ENCODE measurements at places on chromosomes 4 and X.

DNA sequence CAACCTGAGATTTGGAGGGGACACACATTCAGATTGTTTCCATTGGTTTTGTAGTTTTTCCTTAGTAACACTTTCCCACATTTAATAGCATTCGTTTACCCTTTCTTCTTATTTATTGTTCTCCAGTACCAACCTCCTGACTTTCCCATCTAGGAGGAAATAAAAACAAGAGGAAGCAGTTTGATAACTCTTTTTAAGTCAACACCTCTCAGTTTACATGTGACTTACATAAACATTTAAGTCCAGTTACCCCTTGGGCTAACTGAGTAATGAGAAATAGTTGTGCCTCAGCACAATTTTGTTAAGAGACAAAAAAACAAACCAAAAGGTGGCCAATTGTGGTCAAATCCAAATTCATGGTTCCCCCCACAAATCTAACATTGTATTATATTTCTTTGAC is 34.8 kb downstream of the PHOX2B start:
- DNase-seq: no peak

GRCh38 chr4:79917246-79917645 is 155.8 kb downstream of the ANTXR2 start:
- no peak for DNase-seq

DNA sequence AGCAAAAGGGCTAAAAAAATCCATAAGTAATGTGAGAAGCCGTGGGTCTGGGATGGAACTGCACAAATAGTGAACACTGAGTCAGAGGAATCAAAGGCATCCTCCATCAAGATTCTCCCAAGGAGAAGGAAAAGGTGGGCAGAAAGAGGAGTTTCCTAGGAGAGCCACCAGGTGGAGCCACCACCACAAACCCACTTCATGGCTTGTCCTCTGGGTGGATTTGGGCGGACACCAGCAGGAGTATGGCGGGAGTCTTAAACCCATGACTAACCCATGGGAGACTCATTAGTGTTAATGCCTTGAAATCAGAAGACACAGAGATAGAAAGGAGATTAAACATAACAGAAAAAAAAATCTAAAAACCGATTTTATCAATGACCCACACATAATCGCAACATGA is 147.7 kb downstream of the SH3KBP1 start:
- DNase-seq: peak; percentile 18

- DNase-seq: no peak
Measured at GRCh38 chrX:54715621-54716020, 82.4 kb downstream of the ITIH6 start.

GRCh38 chrX:56764153-56764974 is 35.3 kb downstream of the NBDY start:
- peak; percentile 25 for DNase-seq

- no peak for DNase-seq
Measured at GRCh38 chr4:27081675-27082586, 221.3 kb downstream of the STIM2 start.

DNA sequence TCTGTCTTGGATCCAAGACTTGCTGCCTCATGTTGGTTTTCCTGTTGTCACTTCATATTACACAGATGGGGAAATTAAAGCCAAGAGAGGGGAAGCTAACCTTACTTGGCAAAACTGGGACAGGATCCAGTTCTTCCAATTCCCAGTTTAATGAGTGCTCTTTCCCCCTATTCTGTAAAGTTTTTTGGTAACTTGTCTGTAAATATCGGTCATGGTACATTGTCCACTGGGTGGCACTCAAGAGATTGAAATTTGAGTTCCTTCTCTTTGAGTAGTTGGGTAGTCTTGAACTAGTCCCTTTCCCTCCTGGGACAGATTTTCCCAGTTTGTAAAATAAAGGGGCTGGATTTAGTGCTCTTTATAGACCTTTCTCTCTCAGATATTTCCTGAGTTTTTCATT is 12.4 kb upstream of the EOLA2 start:
- DNase-seq: no peak

- DNase-seq: no peak
Measured at GRCh38 chrX:101081231-101081630, 2.6 kb downstream of the TMEM35A start.

DNA sequence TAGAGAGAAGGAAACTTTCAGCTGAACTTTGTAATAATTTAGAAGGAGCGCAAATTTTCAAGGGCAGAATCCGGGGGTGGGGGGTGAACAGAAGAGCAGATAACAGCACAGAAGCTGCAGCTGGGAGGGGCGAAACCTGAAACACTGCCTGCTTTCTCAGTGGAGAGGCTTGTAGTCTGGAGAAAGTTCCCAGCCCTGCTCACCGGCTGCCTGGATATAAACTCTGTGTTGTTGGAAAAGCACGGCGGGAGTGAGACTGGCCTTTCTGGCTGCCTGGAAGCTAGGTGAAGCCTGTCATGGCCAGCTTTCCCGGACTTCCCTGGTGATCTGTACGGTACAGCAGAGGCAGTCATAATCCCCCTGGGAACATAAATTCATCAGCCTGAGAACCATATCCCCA is 1352.1 kb upstream of the DIAPH2 start:
- DNase-seq: no peak

DNA sequence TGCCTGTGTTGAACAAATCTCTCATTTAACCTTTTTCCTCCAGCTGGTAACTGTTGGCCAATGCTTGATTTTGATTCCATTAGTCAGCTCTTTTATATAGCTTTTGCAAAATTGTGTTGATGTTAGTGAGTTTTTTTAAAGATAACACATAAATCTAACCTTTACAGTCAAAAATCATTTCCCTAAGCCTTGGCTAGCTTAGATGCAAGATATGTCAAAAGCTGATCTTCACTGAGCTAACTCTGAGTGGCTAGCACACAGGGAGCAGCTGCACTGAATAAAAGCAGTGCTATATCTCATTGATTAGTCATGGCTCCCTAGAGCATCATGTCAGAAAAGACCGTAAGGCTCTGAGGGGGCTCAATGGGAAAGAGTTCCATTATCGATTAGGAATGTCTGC is 78.7 kb downstream of the PPARGC1A start:
- no peak for DNase-seq

- no peak for DNase-seq
Measured at GRCh38 chr4:53889326-53890055, 174.9 kb downstream of the CHIC2 start.

- no peak for DNase-seq
Measured at GRCh38 chrX:25968920-25969319, 169.2 kb upstream of the MAGEB18 start.

DNA sequence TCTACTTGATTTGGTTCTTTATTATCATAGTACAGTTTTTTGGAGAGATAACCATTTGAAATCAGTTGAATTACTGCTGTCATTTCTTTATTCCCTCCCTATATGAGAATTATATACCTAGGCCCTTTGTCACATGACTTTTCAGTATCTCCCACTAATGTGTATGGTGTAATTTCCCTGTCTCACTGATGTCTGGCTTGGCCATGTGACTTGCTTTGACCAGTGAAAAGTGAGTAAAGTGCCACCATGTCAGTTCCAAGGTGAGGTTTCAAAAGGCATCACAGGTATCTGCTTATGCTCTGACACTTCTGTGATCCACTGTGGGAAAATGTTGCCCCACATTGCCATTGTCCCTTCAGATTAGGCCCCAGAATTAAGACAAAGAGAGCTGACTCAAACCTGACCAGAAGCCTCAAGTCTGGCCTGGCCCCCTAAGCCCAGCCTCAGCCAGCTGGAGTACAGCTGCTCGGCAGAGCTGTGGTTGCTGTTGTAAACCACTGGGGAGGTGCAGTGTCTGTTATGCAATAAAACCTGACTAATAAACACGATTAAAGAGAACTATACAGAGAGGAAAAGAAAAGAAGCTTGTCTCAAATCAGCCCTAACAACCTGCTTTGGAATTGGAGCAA is 27.5 kb downstream of the SETD7 start:
- DNase-seq: no peak

DNA sequence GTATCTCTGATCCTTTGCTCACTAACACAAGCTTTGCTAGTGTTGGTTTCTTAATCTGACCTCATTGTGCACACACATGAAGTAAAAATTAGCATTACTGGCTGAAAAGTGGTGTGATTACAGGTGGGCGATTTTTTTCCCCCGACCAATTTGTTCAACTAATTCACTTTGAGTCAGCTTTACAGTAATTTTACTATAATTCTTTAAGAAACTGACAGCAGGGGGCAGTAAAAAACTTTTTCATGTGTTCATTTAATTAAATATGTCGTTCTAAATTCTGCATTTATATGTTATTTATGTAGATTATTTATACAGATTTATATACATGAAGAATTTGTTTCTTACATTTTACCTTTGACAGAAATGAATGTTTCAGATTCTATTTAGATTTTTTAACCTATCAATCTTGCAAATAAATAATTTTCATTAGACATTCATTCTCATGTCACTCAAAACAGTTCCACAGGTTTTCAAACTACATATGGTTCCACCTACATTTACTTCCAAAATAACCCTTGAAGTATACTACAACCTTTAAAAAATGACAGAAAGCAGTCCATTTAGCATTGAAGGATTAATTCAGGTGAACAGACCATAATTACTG is 17.5 kb downstream of the PALLD start:
- DNase-seq: no peak

DNA sequence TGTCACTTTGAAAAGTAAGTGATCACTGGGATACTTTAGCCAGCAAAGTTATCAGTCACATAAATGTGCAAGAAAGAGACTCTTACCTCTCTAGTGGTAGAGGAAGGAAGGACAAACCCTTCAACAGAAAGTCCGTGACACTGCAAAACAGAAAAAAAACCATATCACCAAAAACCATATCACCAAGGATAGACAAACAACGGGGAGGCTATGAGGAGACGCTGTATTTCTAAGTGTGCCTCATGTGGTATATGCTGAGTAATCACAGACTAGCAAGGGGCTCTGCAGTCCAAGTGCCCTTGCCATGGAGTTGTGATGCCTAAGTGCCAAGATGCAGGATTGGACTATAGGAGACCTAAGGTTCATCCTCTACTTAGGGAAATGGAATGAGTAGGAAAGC is 11.5 kb upstream of the HDAC8 start:
- no peak for DNase-seq

DNA sequence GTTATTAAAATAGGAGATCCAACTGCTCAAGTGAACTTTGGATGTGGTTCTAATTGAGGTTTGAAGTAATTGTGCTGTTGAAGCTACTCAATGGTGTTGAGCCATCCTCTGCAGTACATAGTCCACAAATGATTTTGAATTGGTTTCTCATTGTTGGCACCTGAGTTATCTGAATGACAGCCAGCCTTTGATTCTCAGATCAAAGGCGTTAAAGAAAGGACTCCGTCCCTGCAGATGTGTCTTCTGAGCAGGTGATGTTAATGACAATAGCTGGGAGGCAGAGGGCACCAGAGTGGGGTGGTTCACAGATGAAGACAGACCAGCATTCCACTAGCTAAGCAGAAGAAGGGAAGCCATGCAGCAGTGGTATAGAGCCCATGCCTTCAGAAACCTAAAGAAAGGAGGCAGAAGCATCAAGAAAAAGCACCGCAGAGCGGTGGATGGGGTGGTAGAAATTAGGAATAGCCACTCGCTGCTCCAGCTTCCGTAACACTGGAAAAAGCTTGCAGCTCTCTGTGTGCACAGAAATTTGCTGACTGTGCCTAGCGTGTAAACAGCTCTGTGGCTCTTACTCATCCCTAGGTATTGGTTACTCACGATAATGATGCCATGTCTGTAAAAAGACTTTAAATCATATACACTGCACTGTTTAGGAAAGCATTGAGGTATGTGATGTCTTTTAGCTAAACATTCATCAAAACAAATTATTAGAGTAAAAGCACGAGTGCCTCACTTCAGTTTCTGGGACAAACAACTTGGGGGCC is 79.2 kb upstream of the CLCN4 start:
- DNase-seq: no peak

DNA sequence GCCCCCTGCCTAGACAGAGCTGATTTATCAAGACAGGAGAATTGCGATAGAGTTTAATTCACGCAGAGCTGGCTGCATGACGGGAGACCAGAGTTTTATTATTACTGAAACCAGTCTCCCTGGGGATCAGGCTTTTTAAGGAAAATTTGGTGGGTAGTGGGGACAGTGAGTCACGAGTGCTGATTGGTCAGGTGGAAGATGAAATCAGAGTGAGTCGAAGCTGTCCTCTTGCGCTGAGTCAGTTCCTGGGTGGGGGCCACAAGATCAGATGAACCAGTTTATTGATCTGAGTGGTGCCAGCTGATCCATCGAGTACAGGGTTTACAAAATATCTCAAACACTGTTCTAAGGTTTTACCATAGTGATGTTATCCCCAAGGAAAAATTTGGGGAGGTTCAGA is 36.6 kb downstream of the MYOZ2 start:
- no peak for DNase-seq

DNA sequence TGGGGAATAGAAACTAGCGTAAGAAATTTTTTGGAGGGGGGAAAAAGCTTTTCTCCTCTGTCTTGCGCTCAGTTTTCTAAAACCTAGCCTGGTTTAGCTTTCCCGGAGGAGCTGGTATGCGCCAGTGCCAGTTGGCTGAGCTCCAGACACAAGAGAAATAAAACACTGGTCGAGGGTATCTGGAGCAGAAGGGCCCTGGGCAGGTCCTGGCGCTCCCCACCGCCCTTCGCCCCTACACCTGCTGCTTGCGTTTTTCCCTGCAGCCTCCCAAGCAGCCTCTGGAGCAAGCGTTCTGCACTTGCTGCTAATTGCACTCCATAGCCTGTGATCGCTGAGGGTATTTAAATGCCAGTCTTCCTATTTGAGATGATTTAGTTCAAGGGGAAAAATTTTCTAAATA is 816 bp downstream of the EREG start:
- DNase-seq: peak; percentile 34

DNA sequence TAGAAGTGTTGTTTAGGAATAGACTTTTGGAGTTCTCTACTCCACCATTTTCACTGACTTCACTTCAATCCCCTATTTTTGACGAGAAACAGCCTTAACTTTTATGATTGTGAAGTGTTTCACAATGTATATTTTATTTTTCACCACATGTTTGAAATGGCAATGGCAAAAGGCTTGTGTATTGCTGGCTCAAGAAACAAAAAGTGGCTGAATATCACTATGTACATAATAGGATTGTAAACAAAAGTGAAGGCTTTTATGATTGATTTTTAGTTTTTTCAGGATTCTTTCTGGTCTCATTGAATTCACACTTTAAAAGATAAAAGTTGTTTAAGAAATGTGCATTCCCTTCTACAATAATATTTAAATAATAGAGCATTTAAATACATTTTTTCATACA is 18.2 kb downstream of the MAGEB5 start:
- DNase-seq: no peak

GRCh38 chrX:1725472-1725871 is 110.6 kb downstream of the ASMT start:
- DNase-seq: no peak
